ENCODE measurements at places on chromosomes 3 and 15.

GRCh38 chr15:40052604-40053003, 13.6 kb upstream of the SRP14 start:
- DNase-seq = no peak

GRCh38 chr15:92499731-92500530, 106.2 kb downstream of the ST8SIA2 start:
- no peak for DNase-seq

DNA sequence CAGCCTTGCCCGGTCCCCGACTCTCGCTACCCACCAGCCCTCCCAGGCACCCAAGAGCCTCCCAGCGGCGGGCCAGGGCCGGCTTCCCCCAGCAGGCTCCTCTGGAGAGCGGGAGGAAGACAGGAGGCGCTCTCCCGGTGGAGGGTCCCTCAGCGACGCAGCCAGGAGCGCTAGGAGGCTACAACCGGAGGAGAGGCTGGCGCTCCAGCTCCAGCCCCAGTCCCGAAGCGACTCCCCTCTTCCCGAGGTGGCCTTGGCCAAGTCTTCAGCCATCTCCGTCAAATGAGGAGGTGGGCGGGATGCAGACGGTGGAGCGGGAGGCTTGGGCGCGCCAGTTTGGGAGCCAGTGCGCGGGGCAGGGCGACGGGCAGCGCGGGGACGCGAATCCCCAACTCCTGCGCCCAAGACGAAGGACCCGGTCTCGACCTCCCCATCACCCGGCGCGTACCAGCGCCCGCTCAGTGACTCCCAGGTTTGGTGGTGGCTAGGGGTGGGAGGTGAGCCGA, 722 bp downstream of the CHRNA3 start:
- DNase-seq = no peak

- DNase-seq = no peak
Observed at GRCh38 chr3:15151166-15151565, 52.2 kb upstream of the RBSN start.

DNA sequence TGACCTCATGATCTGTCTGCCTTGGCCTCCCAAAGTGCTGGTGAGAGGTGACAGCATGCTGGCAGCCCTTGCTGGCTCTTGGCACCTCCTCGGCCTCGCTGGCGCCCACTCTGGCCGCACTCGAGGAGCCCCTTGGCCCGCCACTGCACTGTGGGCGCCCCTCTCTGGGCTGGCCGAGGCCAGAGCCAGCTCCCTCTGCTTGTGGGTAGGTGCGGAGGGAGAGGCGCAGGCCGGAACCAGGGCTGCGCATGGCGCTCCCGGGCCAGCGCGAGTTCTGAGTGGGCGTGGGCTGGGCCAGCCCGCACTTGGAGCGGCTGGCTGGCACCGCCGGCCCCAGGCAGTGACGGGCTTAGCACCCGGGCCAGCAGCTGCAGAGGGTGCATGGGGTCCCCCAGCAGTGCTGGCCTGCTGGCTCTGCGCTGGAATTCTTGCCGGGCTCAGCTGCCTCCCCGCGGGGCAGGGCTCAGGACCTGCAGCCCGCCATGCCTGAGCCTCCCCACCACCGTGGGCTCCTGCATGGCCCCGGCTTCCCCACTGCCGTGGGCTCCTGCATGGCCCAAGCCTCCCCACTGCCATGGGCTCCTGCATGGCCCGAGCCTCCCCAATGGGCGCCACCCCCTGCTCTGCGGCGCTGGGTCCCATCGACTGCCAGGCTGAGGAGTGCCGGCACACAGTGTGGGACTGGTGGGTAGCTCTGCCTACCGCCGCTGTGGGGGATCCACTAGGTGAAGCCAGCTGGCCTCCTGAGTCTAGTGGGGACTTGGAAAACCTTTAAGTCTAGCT, 76.4 kb upstream of the OSBPL11 start:
- no peak for DNase-seq

DNA sequence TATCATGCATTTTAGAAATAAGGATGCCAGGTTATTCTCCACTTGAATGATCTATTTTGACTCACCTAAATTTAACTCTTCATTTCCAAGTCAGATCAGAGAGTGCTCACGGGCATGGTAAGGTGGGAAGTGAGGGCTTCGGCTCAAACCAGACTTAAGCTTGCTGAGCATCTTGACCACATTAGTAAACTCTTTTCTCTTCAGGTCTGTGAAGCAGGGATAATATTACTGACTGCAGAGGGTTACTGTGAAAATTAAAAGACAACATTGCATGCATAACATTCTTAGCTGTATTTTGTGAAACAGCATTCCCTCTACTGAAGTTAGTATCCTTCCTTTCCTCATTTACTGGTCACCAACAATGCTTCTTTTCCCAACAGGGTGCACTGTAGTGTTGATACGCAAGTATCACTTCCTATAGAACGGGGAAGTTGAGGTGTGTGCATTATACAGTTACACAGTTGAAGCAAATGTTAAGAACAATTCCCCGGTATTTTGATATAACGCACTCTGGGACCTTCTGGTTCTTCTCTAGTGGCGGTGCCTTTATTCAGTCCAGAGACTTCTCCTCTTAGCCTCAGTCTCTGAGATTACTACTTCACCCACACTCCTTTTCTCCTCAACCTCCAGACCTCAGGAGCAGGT, 74.1 kb upstream of the MNS1 start:
- DNase-seq = no peak

GRCh38 chr3:135944831-135945230, 20.7 kb upstream of the PPP2R3A start:
- no peak for DNase-seq

DNA sequence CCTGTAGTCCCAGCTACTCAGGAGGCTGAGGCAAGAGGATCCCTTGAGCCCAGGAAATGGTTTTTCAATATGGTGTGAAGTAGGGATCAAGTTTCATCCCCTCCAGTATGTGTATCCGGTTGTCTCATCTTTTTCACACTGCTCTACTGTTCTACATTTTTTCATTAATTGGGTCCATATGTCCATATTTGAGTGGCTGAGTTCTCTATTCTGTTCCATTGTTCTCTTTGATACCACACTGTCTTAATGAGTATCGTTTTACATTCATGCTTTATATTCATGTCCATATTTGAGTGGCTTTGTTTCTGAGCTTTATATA, 81.6 kb upstream of the LRRFIP2 start:
- DNase-seq = no peak

DNA sequence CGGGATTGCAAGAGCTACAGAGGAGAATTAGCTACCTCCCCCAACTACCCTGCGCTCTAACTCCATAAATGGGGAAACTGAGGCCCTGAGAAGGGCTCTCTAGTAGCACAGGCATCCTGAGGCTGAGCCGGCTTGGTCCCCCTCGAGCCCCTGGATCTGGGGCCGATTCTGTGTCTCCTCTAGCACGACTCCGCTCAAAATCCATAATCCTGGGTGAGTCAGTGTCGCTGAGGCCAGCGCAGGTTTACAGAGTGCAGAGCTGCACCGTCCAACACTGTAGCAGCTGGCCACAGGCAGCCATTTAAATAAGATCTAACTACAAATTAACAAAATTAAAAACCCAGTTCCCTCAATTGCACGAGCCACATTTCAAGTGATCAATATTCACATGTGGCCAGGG, 10.8 kb downstream of the GATA2 start:
- no peak for DNase-seq

- DNase-seq = no peak
Observed at GRCh38 chr3:149188494-149188893, 33.1 kb downstream of the CP start.

DNA sequence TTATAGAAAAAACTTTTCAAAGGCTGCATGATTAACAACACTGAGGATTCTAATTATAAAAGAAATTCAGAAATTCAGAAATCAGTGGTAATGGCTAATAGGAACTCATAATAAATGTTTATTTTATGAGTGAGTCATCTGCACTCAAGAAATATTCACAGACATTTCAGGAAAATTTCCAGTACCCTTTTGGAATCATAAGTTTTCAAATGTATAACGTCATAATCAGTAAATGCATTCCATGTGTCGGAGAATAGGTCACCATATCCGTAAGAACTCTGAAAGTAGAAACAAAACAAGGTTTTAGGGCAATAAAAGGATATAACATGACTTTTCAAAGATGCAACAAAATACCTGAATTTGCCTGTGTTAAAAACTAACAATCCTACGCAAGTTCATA, 24.7 kb downstream of the EOGT start:
- no peak for DNase-seq

GRCh38 chr3:127089486-127090145, 103.3 kb upstream of the PRR23E start:
- DNase-seq = no peak

DNA sequence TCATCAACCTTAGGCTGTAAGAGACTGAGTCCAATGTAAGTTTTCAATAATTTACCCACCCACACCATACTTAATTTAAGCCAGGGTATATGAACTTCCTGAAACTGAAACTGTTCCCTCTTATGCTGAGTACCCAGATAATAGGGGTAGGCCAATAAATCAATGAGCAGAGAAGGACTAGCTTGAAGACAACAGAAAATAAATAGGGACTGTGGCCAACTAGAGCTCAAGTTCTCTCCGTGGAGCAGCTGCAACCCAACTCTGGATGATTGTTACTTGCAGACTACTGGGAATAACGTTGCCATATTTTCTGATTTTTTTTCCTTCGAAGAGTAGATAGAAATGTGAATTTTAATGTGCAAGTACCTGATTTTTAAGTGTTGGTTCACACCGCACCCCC, 128.0 kb downstream of the ATG7 start:
- DNase-seq = no peak

- DNase-seq = no peak
Observed at GRCh38 chr15:27292641-27293040, 321.7 kb downstream of the GABRG3 start.

GRCh38 chr3:54954521-54954920, 26.7 kb upstream of the LRTM1 start:
- no peak for DNase-seq

DNA sequence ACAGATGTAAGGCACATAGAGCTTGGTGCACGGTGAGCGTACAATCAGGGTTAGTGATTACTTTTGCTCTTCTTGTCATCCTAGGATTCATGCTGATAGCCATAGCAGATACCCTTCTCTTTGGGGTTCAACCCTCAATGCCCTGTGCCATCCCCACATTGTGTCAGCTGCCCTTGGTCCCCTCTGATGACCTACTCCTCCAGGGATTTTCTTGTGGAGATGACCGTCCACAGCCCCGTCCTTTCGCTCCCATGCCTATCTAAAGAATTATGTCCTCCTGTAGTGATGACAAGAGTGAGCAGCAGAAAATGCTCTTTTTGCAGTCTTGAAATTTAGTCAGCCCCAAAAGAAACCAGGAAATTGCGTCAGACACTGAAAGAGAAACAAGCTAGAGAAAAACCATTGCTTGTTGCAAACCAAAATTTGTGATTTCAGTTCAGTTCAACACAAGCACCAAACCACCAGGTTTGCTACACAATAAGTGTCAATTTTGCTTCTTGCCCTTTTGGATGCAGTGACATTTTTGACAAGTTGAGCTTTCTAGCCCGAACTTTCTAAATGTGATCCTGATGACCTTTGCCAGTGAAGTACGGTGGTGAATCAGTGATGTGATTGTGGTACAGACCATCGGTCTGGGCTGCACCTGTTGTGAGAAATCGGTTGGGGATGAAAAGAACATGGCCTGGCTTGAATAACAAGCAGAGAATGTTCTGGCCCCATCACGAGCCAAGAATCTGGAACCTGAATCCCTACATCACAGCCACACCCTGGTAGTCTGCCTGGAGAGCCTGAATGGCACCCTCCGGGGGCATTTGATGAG, 41.3 kb downstream of the CMTM7 start:
- no peak for DNase-seq

DNA sequence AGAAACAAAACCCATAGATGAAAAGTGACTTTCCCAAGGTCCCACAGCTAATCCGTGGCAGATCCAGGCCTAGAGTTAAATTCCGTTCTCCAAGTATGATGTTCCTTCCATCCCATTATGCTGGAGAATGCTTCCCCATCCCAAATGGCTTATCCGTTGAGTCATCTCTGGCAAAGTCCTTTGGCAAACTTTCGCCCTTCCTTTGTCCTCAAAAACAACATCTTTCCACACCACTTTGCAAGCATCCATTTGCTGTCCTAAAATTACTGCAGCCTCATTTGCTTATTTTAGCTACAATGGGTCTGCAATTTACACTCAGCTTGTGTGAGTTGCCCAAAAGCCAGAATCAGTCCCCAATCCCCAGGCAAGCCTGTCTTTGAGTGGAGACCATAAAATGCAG, 304.0 kb upstream of the TLE3 start:
- no peak for DNase-seq

GRCh38 chr15:99253381-99254090, 2.3 kb downstream of the LRRC28 start:
- DNase-seq = no peak

DNA sequence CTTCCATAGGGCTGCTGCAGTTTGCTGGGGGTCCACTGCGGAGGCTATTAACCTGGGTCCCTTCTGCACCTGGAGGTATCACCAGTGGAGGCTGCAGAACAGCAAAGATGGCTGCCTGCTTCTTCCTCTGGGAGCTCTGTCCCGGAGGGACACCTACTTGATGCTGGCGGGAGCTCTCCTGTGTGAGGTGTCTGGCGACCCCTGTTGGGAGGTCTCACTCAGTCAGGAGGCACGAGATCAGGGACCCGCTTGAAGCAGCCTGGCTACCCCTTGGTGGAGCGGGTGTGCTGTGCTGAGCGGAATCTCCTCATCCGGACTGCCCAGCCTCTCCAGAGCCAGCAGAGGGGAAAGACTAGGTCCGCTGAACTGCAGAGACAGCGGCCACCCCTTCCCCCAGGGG, 56.0 kb upstream of the CTXND1 start:
- DNase-seq = no peak

Data from effector CD8-positive, alpha-beta T cell (primary cell).